ENCODE measurements at places on chromosomes 3 and 15.

- no peak for ATAC-seq
Measured at GRCh38 chr3:24224666-24225384, 269.8 kb downstream of the THRB start.

DNA sequence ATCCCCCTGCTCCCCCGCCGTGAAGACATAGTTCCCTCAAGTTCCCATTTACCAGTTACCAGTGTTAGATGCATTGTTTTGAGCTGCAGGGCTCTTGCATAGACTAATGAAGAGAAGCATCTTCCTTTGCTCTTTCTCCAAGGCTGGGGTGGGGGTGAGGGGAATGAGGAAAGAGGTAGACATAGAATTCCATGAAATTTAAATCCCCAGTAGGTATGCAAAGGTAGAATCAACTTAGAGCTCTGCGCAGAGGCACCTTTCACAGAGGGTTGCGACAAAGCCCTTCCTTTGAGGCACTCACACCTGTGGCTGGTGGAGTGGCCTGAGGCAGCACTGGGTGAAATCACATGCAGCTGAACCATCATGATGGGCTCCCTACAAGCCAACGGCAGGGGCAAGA, 101.3 kb downstream of the WDR76 start:
- ATAC-seq, result no peak

GRCh38 chr15:78988361-78988911, 43.6 kb upstream of the CTSH start:
- ATAC-seq, result peak; percentile 92

- no peak for ATAC-seq
Measured at GRCh38 chr15:45414215-45414885, 36.0 kb upstream of the GATM start.

GRCh38 chr3:100970477-100970990, 22.7 kb downstream of the ABI3BP start:
- ATAC-seq, result no peak

DNA sequence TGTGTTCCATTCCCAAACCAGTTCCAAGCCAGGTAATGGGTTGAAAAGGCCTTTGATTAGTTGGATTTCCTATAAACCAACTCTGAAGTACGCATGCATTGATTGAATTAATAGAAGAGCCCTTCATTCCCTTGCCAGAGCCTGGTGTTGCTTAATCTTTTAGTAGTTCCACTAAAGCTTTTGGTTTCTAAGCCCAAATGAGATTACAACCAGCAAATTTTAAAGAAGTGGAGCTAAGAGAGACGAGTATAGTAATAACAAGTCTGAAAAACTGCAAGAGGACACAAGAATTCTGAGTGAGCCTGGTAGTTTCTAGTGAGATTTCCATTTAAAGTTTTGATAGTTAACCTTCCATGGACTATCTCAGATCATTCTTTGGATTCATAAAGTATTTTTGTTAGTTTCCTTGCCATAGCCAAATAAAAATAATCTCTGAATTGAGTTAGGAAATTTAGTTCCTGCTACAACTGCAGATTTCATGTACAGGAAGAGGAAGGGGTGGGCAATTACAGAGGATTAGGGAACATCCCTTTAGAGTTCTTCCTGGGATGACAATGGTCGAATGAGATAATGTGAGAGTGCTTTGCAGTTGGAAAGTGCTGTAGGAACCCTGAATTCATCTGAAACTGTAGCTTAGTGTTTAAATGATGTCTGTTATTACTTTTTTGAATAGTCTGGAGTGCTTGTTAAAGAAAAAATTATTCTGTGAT, 136.8 kb downstream of the FNDC3B start:
- ATAC-seq, result no peak

DNA sequence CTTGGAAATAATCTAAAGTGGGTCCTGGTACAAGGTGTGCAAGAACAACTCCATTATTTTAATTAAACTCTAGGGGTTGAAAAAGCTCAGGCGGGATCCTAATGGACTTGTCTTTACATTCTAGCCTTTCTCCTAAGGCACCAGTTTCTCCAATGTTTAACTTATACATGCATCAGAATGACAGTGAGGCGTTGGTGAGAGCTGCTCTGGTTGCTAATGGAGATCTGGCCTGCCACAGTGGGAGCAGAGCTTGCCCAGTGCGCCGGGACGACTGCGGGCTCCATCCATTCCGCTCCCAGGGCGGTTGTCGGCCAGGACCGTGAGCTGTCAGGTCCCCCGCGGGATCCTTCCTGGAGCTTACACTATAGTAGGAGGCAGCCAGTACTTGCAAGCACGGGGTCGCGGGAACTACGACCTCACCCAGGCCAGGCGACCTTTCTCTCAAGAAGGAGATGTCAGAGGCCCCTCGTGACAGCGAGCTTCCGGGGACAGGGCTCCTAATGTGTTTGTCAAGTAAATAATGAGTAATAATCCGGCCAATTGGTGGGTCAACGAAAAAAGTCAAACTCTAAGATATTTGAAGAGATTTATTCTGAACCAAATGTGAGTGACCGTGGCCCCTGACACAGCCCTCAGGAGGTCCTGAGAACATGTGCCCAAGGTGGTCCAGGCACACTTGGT, 991 bp upstream of the HIGD1A start:
- no peak for ATAC-seq

DNA sequence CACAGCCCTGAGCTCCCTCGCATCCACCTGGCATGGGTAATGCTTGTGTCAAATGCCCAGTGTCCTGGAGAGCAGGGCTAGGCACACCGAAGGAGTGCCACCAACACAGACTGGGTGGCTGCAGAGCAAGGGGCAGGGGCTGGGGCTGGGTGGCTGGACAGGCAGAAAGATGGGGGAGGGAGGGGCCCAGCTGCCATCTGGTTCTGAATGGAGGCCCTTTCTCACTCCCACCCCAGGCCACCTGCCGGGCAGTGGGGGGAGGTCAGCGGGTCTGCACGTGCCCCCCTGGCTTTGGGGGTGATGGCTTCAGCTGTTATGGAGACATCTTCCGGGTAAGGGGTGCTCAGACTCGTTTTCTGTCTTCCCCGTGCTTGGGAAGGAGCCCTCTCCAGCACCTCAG, 17.0 kb downstream of the STAB1 start:
- no peak for ATAC-seq

- ATAC-seq, result no peak
Measured at GRCh38 chr3:149716984-149717383, 35.3 kb downstream of the COMMD2 start.

GRCh38 chr3:146640955-146641867, 36.1 kb upstream of the PLSCR5 start:
- ATAC-seq, result no peak

DNA sequence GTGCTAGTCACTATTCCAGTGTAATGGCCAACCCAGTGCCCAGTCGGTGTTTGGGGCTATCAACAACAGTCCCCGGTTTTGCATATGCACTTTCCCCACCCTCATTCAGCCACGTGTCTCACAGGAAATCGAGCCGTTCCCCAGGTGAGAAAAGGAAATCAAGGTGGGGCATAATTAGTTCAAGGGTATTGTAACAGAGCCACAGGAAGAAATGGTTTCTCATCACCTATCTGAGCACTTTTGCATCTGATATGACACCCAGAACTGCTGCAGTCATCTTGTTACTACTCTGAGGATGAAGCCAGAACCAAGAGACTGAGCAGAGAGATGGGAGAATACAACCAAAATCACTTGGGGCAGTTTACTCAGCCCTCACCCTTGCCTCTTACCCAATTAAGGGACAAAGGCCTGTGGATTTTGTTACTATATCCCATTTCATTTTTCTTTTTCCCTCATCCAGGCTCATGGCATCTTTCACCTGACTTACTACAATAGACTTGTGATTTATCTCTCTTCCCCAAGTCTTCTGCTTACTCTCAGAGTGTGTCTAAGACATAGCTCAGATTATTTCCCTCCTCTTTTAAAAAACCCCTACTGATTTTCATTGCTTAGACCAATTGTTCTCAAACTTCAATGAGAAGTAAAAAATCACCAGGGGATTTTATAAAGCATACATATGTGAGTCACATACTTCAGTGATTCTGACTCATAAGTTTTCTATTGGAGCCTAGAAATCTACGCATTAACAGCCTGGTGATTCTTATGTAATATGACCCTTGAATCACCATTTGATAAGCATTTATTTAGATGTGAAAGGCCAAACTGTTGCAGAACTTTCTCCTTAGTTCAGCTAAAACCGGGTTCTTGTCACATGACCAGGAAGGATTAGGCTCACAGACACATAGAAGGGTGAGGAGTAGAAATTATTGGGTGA, 40.5 kb downstream of the TRAT1 start:
- ATAC-seq, result no peak

- no peak for ATAC-seq
Measured at GRCh38 chr15:90580946-90581345, 51.2 kb downstream of the CRTC3 start.

GRCh38 chr15:80996247-80996646, 4.5 kb upstream of the TLNRD1 start:
- no peak for ATAC-seq

DNA sequence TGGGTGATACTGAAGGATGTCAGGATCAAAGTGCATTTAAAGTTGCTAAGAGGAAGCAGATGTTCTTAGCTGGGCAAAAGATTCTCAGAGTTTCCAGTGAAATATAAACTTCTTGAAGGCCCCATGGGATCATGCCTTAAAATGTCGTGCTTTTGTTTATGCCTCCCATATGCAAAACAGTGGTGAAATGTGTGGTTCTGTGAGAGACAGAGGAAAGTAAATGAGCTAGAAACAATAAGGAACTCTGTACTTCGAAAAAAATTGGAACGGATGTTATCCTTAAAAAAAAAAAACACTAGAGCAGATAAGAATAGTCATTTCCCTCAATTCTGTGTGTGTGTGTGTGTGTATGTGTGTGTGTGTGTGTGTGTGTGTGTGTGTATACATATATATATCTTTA, 497.0 kb upstream of the TBL1XR1 start:
- ATAC-seq, result no peak
